Esophagus mucosa (tissue), 1 donor: ENCODE measurements at places on chromosomes 3 and 15.

DNA sequence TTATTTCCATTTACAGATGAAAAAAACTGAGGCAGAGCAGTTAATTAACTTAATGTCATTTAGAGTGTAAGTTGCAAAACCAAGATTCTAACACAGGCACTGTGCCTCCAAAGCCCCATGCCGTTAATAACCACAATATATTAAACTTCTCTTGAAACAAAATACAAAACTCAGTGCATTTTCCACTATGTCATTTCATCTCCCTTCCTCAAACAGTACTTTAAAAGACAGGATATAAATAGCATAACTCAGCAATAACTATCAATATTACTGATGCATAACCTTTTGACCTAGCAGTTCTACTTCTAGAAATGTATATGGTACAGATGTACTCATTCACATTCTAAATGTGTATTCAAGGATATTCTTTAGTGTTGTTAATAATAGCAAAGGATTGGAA is 5.1 kb upstream of the TASOR start:
- no peak for ATAC-seq

DNA sequence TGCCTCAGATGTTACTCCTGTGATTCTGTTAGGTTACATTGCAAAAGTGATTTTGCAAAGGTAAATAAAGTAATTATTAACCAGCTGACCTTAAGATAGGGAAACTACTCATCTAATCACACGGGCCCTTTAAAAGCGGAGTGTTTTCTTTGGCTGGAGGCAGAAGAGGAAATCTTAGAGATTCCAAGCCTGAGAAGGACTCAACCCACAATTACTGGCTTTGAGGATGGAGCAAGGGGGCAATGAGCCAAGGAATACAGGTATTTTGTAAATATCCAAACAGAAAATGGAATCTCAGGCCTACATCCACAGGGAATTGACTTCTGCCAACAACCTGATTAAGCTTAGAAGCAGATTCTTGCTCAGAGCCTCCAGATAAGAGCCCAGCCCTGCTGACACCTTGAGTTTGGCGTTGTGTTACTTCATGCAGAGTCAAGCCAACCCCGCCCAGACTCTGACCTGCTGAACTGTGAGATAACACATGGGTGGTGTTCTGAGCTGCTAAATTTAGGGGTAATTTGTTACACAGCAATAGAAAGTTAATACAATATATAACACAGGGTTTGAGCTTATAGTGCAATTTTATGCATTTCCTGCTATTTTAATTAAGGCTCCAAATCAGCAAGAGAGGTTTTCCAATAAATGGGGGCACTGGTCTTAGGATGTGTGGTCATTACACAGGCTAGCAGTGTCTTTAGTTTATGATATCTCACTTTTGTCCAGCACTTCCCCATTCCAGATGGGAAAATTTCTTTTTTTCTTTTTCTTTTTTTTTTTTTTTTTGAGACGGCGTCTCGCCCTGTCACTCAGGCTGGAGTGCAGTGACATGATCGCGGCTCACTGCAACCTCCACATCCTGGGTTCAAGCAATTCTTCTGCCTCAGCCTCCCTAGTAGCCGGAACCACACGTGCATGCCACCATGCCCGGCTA is 19.5 kb downstream of the NFKBIZ start:
- ATAC-seq: peak; percentile 83

DNA sequence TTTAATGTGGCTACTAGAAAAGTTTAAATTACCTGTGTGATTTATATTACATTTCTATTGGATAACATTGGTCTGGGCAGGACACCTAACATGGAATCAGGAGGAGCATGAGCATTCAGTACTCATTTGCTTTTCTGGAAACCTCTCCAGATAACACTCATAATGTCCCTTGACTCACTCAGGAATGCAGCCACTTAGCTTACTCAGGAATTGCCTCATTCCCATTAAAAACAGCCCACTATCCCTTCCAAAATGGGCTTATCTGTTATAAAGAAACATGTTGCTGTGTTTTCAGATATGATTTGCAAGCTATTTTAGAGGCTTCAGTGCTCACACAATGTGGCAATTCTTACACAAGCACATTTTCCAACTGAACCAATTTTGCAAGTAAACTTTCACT is 17.1 kb downstream of the GBE1 start:
- ATAC-seq: peak; percentile 49

GRCh38 chr3:24302396-24302795 is 192.3 kb downstream of the THRB start:
- ATAC-seq: no peak

DNA sequence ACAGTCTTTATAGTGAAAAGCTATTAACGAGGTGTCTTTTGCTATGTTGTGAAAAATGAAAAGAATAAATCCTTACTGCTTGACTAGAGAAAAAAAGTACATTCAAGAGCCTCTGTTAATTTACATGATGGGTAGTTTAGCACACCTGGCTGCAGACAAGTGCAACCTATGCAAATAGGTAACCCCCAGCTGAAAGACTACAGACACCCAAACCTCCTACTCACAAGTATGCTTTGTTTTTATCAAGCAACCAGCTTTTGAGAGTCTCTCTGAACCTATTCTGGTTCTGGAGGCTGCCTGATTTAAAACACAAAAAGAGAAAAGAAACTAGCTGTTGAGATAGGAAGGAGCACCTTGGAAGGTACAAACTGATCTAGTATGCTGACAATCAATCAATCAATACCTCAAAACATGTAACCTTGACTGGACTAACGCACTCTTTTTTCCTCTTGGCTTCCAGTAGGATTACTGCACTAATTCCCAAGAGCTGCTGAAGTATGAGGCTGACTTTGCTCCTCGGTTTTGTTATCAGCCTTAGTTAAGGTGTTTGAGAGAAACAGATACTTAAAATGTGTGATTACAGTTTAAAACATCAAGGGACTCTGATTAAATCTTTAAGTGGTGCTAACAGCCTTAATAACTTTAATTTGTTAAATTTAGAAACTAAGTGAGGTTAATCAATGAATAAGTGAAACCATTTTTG is 63.6 kb downstream of the OSBPL10 start:
- ATAC-seq: peak; percentile 48

GRCh38 chr3:179482857-179483256 is 31.6 kb upstream of the GNB4 start:
- no peak for ATAC-seq

- ATAC-seq: no peak
These were observed 46.0 kb downstream of the SETD2 start for GRCh38 chr3:47117807-47118364.

DNA sequence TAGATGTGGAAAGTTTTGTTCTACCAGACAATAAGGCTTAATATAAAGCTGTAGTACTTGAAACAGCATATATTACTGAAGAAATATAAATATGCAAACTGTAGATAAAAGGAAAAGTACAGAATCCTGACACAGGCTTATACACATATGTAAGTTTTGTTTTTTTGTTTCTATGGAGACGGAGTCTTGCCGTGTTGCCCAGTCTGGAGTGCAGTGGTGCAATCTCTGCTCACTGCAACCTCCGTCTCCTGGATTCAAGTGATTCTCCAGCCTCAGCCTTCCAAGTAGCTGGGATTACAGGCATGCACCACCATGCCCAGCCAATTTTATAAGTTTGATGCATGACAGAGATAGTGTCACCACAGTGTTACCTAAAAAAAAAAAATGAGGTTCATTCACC is 29.1 kb upstream of the ZNF445 start:
- ATAC-seq: no peak

GRCh38 chr15:90681056-90681455 is 36.1 kb upstream of the BLM start:
- no peak for ATAC-seq

- ATAC-seq: no peak
These were observed 267.3 kb downstream of the LPP start for GRCh38 chr3:188421151-188421821.

DNA sequence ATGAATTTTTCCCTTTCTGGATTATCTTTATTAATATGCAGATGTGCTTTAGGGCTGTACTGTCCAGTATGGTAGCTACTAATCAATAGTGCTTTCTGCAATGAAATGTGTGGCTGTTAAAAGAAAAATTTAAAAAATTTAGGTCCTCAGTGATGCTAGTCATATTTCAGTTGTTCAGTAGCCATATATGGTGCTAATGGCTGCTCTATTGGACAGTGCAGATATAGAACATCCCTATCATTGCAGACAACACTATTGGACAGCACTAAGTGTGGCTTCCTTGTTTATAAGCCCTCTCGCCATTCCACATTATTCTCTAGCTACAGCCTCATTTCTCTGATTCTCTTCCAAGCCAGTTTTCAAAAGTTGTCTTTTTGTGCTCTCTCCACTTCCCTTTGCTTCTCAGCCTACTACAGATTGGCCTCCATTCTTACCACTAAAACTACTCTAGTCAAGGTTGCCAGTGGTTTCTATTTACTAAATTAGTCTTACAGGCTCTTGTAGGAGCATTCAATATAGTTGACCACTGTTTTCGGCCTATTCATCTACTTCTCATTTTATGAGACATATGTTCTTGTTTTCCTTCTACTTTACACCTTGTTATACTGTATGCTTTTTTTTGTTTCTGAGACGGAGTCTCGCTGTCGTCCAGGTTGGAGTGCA is 9.5 kb downstream of the MAPK6 start:
- ATAC-seq: no peak

- no peak for ATAC-seq
These were observed 61.0 kb downstream of the SEMA6D start for GRCh38 chr15:47778263-47778770.

DNA sequence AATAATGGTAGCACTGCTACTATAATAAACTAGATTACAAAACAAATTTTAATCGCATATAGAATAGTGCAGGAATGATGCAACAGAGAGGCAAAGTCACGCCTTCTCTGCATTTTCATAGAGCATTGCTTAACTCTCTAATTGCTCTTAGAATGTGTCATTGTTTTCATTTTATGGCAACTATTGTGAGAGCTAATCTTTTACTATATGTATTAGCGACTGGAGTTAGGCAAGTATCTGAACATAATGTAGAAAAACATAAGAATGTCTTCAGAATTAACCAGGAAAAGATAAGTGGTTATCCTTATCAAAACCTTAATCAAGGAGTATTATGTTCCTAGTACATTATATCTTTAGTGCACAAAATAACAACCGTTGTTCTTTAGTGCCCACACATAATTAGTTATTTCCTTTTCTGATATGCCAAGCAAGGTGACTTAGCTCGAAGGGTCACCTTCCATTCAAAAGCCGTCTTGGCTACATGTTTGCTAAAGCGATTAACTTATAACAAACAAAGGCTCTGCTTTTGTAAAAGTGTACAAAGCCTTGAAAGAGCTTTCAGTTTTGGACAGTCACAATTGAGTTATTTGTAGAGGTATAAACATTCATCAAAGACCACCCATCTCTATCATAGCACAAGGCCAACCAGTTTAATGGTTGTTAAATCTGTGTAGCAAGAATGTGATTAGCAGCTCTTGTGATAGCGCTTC is 1328.9 kb downstream of the ROBO2 start:
- peak; percentile 90 for ATAC-seq

- no peak for ATAC-seq
These were observed 261.1 kb upstream of the CBLB start for GRCh38 chr3:106129939-106130338.

DNA sequence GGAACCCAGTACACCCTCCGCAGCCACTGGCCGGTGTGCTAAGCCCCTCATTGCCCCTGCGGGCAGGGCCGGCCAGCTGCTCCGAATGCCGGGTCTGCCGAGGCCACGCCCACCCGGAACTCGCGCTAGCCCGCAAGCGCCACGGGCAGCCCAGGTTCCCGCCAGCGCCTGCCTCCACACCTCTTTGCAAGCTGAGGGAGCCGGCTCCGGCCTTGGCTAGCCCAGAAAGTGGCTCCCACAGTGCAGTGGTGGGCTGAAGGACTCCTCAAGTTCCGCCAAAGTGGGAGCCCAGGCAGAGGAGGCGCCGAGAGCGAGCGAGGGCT is 81.4 kb upstream of the BCHE start:
- ATAC-seq: no peak

- no peak for ATAC-seq
These were observed 207.9 kb downstream of the LPP start for GRCh38 chr3:188361888-188362287.

DNA sequence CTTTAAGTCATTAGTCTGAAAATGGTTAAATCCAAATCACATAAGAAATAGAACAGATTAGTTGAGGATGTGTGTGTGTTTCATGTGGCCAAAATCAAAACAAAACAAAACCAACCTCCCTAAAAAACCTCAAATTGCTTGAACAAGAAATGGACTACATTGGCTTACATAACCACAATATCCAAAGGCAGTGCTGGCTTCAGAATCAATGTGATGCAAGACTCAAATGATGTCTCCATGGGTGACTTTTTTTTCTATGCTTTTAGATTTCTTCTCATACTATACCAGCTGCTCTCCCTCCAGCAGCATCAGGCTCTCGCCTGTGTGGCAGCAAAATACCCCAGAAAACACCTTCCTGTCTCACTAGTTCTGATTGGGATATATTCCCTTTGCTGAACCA is 36.0 kb upstream of the CMTM8 start:
- no peak for ATAC-seq

DNA sequence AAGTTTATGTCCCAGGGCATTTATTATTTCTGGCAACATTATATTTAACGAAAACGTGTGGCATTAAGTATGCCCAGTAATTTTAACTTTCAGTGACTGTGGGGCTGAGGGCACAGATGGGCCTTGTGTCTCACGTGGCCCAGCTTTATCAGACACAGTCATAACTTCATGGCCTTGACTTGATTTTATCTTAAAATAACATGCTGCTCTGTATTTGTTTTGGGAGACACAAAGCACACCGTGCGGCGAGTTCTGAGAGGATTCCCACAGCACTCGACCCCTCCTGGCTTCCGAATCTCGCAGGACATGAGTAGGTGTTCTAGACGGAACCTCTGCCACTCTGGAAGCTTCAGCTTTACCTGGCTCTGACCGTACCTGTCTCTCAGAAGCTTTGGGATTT is 180.8 kb downstream of the ADAMTS17 start:
- ATAC-seq: no peak

DNA sequence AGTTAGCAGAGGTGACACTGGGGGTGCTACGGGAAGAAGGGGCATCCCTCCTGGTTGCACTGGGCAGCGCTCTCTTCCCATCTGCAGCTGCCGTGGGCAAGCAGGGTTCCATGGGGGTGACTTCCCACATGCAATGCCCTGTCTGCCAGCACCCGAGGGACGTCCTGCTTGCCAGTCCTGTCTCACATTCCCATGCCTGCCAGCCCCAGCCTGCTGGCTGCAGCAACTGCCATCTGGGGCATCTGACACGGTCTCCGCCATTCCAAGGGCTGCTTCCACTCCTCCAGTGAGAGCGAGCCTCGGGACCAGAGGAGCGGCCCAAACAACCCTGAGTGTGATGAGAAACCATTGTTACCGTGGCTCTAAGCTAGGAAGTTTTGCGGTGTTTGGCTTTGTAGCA is 45.4 kb upstream of the RPL32 start:
- ATAC-seq: no peak

DNA sequence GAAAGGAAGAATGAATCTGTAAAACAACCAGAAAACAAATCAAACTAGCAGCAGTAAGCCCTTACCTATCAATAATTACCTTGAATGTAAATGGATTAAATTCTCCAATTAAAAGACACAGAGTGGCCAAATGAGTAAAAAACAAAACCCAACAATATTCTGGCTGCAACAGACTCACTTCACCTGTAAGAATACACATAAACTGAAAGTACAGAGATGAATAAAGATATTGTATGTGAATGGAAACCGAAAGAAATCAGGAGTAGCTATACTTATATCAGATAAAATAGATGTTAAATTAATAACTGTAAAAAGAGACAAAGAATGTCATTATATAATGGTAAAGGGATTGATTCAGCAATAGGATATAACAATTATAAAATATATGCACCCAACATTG is 514.5 kb upstream of the DPPA4 start:
- no peak for ATAC-seq

- ATAC-seq: no peak
These were observed 156.6 kb upstream of the UBE2E2 start for GRCh38 chr3:23046536-23046935.

- ATAC-seq: no peak
These were observed 15.7 kb downstream of the FAM81A start for GRCh38 chr15:59453474-59454215.
